ENCODE measurements at places on chromosomes 13 and 19. TPM values are rescaled to one million over a fixed set of nuclear protein-coding genes. Genes with fewer than 3 reads are reported as not detected.

Gene PLK5
- 0.26 TPM for polyA plus RNA-seq

Gene ZNF714
- polyA plus RNA-seq: 8.8 TPM

Gene ARRDC5
- polyA plus RNA-seq: not detected

Gene BRME1
- polyA plus RNA-seq: 0.57 TPM

Gene SULT2B1
- polyA plus RNA-seq: 6.0 TPM

Gene KCNC3
- 0.08 TPM for polyA plus RNA-seq

Gene KIR2DL3
- polyA plus RNA-seq: not detected

Gene CASP14
- polyA plus RNA-seq: 122 TPM

Gene HSH2D
- 1.1 TPM for polyA plus RNA-seq

- peaks cover 15% of the 10 kb centered on the region for H3K4me1 ChIP-seq
- H3K4me3 ChIP-seq: no peak overlapping the region
- no peak overlapping the region for H3K27ac ChIP-seq
- no peaks in the 10 kb centered on the region for H3K27me3 ChIP-seq
Observed at GRCh38 chr19:15126131-15126910, 19.1 kb downstream of the SYDE1 start.

GRCh38 chr13:39685652-39686051 lies 30.2 kb downstream of the COG6 start:
- DNase-seq: no peak
- peaks cover 7% of the 10 kb centered on the region for H3K36me3 ChIP-seq
- H3K4me3 ChIP-seq: no peak overlapping the region
- H3K27me3 ChIP-seq: no peaks in the 10 kb centered on the region
- H3K27ac ChIP-seq: no peak overlapping the region

DNA sequence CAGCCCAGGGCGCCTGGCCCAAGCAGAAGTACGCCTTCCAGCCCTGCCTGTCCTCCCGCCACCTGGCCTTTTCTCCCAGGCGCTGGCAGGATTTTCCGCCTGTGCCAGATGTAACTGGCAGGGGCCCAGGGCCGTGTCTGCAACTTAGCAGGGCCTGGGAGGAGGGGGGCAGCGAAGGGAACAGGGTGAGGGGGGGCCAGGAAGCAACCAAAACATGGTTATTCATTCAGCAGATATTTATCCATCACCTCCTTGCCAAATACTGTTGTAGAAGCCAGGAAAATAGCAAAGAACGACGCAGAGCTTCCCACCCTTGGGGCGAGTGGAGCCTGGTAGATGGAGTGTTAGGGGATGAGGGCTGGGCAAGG lies 5.6 kb downstream of the TLE6 start:
- no peak overlapping the region for H3K4me3 ChIP-seq
- peak overlapping the region; percentile 45 for H3K27ac ChIP-seq
- peaks cover 19% of the 10 kb centered on the region for H3K4me1 ChIP-seq
- no peaks in the 10 kb centered on the region for H3K27me3 ChIP-seq
- DNase-seq: no peak

GRCh38 chr13:44489751-44490150 lies 86.4 kb downstream of the TSC22D1 start:
- no peak for DNase-seq
- no peaks in the 10 kb centered on the region for H3K36me3 ChIP-seq
- H3K4me1 ChIP-seq: no peaks in the 10 kb centered on the region
- H3K27me3 ChIP-seq: no peaks in the 10 kb centered on the region
- H3K27ac ChIP-seq: no peak overlapping the region
- H3K4me3 ChIP-seq: no peak overlapping the region

DNA sequence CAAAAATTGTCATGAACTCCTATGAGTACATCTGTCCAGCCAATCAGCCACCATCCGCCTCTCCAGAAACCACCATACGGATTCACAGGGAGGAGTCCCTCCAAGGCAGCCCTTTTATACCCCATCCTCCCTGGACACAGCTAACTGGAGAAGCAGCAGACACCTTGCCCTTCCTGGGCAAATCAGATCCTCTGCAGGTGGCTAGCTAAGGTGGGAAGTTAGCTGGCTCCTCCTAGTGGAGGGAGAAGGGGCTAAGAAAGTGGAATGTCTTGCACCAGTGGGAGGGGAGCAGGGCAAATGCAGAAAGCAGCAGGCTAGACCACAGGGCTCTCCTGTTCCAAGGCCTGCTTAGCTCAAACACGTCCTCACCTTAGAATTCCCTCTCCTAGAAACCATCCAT lies 46.2 kb upstream of the UQCRFS1 start:
- no peak for DNase-seq
- H3K4me3 ChIP-seq: no peak overlapping the region
- H3K27me3 ChIP-seq: no peaks in the 10 kb centered on the region

- DNase-seq: no peak
- no peaks in the 10 kb centered on the region for H3K4me1 ChIP-seq
- peaks cover 3% of the 10 kb centered on the region for H3K27me3 ChIP-seq
- H3K36me3 ChIP-seq: no peaks in the 10 kb centered on the region
- no peak overlapping the region for H3K4me3 ChIP-seq
- H3K27ac ChIP-seq: no peak overlapping the region
Observed at GRCh38 chr13:25707726-25708125, 336.0 kb downstream of the ATP8A2 start.

DNA sequence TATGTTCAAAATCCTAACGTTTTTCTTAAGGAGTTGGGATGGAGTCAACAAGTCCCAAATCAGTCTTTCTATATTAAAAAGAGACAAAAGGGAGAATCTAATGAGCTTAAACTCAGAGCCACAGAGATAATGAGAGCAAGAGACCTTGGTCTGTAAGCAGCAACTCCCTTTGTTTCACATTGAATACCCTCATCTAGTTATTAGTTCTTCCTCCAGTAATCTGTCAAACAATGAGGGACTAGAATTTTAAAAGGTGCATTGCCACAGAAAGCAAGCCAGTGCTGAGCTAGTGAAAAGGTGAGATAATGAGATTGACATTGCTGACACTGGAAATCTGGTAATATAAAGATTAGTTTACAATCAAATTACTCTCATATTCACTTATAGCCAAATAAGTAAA lies 718.6 kb downstream of the DACH1 start:
- H3K27me3 ChIP-seq: no peaks in the 10 kb centered on the region
- H3K4me3 ChIP-seq: no peak overlapping the region
- H3K4me1 ChIP-seq: no peaks in the 10 kb centered on the region
- H3K36me3 ChIP-seq: no peaks in the 10 kb centered on the region
- H3K27ac ChIP-seq: no peak overlapping the region

DNA sequence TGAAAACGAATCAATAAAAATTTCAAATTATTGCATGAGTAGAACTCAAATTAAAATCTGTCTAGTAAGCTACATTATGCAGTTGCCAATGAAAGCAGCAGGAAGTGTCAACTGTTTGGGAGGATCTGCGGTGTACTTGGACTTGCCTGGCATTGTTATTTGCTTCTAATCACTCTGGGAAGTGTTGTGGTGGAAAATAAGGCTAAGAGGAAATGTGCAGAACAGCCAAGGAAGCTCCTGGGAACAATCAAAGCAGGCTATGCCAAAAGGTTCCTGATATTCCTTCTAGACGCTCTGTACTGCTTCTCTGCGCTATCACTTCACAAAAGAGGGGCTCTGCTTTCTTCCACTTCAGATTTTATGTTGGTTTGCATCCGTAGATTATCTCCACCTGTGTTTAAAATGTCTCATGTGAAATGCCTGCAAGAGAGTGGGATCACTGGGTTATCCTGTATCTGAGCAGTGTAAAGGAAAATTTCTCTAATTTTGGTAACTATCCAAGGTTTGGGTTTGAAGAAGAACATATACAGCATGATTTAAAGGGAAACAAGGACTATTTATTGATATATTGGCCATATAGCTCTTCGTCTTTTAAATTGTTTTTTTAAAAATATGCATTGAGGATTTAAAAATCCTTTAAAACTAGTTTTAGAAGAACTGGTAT lies 182.7 kb upstream of the CSNK1A1L start:
- H3K4me1 ChIP-seq: no peaks in the 10 kb centered on the region
- no peak overlapping the region for H3K27ac ChIP-seq
- H3K27me3 ChIP-seq: no peaks in the 10 kb centered on the region
- no peak for DNase-seq
- H3K4me3 ChIP-seq: no peak overlapping the region

GRCh38 chr19:45118106-45118505 lies 25.1 kb downstream of the PPP1R37 start:
- H3K27ac ChIP-seq: no peak overlapping the region
- no peaks in the 10 kb centered on the region for H3K36me3 ChIP-seq
- no peak for DNase-seq
- H3K27me3 ChIP-seq: no peaks in the 10 kb centered on the region
- no peak overlapping the region for H3K4me3 ChIP-seq
- peaks cover 7% of the 10 kb centered on the region for H3K4me1 ChIP-seq

GRCh38 chr19:45827459-45828093 lies 12.5 kb upstream of the RSPH6A start:
- peaks cover 65% of the 10 kb centered on the region for H3K36me3 ChIP-seq
- no peak for DNase-seq
- H3K4me1 ChIP-seq: peaks cover 11% of the 10 kb centered on the region
- no peak overlapping the region for H3K4me3 ChIP-seq

DNA sequence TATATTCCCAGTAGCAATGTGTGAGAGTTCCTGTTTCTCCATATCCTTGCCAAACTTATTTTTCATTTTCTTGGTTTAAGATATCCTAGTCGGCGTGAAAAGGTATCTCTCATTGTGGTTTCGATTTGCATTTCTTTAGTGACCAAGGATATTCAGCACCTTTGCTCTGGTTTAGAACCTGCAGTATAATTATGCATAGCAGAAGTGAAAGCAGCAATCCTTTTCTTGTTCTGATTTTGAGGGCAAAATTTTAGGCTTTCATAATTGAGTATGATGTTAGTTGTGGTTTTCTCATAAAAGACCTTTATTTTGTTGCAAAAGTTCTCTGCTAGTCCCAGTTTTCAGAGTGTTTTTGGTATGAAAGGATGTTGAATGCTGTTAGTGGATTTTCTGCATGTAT lies 491.0 kb downstream of the FGF9 start:
- H3K4me3 ChIP-seq: no peak overlapping the region
- DNase-seq: no peak
- H3K27ac ChIP-seq: no peak overlapping the region
- H3K27me3 ChIP-seq: no peaks in the 10 kb centered on the region
- H3K4me1 ChIP-seq: no peaks in the 10 kb centered on the region

GRCh38 chr19:32038021-32038920 lies 307.1 kb upstream of the ZNF507 start:
- H3K27ac ChIP-seq: no peak overlapping the region
- no peaks in the 10 kb centered on the region for H3K4me1 ChIP-seq
- no peak for DNase-seq
- no peaks in the 10 kb centered on the region for H3K36me3 ChIP-seq
- no peak overlapping the region for H3K4me3 ChIP-seq
- no peaks in the 10 kb centered on the region for H3K27me3 ChIP-seq
